ENCODE measurements at places on chromosomes 16 and 17.

GRCh38 chr17:4389079-4389478 lies 22.6 kb upstream of the UBE2G1 start:
- DNase-seq: no peak

DNA sequence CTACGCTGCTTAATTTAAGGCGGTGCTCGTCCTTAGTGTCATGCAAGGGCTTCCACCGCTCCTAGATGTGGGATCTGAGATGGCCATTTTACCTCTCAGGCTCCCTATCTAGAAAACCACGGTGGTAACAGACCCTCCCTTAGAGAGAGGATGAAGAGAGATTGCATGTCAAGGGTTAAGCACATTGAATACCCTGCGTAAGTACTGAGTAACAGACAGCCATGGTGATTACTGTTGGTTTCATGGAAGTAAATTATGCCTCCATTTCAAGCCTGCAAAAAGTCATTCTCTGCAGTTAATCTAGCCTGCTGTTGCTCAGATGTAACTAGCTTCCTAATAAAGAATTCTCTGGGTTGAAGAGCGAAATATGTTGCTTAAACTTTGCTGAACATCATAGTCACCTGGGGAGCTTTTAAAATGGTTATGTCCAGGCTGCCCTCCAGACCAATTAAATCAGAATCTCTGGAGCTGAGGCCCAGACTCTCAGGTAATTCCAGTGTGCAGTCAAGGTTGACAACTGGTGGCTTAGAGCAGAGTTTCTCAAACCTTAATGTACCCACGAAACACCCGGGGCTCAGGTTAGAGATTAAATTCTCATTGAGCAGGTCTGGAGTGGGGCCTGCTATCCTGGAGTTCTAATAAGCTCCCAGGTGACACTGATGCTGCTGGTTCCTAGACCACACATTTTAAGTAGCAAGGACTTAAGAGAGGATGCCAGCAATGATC lies 167.1 kb downstream of the SNX29 start:
- DNase-seq: no peak

- no peak for DNase-seq
These were observed 104.3 kb downstream of the N4BP1 start for GRCh38 chr16:48505705-48506104.

GRCh38 chr16:9484881-9485280 lies 393.4 kb downstream of the HAPSTR1 start:
- DNase-seq: no peak

DNA sequence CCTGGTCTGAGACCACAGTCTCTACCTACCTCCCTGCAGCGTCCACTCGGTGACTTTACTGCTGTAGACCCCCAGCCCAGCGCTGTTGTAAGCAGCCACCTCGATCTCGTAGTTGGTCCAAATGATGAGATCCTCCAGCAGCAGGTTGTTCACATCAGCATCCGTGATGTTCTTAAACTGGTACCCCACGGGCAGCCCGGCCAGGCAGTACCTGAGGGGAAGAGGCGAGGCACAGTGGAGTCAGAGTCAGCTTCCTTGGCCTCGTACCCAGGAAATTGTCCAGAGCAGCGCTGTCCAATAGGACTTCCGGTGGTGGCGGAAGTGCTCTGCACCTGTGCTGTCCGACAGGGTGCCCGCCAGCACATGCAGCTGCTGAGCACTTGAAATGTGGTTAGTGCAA lies 104.0 kb upstream of the CDC42EP4 start:
- no peak for DNase-seq

- no peak for DNase-seq
These were observed 6.1 kb downstream of the ZC3H18 start for GRCh38 chr16:88576307-88576706.

DNA sequence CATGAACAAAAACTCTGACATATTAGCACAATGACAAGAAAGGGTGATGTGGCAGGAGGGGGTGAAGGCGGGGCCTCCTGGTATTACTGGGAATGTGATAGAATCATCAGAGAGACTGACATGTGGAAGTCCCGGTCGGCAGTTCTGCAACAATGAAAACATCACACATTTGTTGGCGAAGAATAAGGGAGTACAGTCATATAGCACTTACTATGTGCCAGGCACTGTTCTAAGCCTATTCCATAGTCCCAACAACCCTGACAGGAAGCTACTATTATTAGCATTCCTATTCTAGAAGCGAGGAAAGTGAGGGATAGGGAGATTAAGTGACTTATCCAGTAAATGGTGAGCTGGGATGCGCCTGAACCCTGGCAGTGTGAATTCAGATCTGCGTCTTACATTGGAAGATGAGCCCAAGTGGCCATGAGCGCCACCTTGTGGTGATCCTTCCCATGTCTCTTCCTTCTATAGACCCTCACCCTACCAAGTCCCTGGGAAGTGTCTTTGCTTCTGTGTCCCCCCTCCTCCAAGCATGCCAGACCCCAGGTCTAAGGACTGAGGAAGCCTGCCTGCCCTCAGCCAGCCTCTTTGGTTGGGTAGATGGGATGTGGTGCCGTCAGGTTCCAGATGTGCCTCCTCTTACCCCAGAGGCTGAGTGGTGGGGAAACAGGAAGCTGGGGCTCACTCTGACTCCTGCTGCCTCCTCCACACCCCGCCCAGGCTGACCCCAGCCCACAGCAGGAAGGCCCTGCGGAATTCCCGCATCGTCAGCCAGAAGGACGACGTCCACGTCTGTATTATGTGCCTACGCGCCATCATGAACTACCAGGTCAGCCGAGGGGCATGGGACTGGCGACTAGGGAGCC lies 14.0 kb downstream of the FMNL1 start:
- peak; percentile 61 for DNase-seq

GRCh38 chr17:83186226-83186625 lies 106.8 kb downstream of the METRNL start:
- DNase-seq: no peak

- DNase-seq: no peak
These were observed 1058.3 kb upstream of the RBFOX1 start for GRCh38 chr16:6274351-6274750.

GRCh38 chr16:27687605-27688004 lies 137.7 kb downstream of the KATNIP start:
- no peak for DNase-seq

GRCh38 chr17:40646791-40647623 lies 611 bp downstream of the SMARCE1 start:
- DNase-seq: no peak

GRCh38 chr17:57849163-57849873 lies 526 bp downstream of the MRPS23 start:
- no peak for DNase-seq

- DNase-seq: no peak
These were observed 14.1 kb downstream of the ARHGEF15 start for GRCh38 chr17:8324132-8324531.

GRCh38 chr16:51151435-51151960 lies 428 bp upstream of the SALL1 start:
- no peak for DNase-seq

GRCh38 chr17:74210191-74211140 lies 2.9 kb upstream of the TTYH2 start:
- peak; percentile 57 for DNase-seq

DNA sequence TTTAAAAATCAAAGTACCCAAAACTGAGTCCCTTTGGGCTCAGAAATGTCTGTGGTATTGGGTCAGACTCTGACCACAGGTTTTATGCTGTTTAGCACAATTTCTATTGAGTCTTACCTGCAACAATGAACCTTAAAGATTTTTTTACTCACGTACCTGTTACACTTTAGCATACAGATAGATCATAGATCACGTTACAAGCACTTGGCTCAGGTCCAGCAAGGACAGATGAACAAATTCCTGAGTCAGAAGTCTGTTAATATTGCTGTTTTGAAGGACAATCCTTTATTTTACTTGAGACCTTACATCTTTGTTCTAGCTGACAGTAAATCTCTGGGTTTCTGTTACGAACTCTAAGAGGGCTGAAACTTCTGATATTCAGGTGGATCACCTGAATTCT lies 12.8 kb downstream of the SLC7A6OS start:
- no peak for DNase-seq

DNA sequence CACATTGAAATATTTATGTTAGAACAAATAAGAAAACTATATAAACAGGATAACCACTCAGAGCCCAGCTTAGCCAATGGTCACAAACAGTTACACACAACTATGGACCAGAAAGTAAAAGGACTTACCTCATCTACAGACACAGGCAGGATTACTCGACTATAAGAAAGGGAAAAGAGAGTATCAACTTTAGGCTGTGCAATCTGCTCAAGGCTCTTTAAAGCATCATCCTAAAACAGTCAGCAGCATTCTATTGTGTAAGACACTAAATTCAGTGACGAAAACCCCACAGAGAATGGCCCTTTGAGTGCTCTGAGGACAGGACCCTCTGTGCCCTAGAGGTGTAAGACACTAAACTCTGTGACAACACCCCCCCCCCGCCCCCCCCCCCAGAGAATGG lies 4.2 kb downstream of the PITPNA start:
- DNase-seq: no peak

DNA sequence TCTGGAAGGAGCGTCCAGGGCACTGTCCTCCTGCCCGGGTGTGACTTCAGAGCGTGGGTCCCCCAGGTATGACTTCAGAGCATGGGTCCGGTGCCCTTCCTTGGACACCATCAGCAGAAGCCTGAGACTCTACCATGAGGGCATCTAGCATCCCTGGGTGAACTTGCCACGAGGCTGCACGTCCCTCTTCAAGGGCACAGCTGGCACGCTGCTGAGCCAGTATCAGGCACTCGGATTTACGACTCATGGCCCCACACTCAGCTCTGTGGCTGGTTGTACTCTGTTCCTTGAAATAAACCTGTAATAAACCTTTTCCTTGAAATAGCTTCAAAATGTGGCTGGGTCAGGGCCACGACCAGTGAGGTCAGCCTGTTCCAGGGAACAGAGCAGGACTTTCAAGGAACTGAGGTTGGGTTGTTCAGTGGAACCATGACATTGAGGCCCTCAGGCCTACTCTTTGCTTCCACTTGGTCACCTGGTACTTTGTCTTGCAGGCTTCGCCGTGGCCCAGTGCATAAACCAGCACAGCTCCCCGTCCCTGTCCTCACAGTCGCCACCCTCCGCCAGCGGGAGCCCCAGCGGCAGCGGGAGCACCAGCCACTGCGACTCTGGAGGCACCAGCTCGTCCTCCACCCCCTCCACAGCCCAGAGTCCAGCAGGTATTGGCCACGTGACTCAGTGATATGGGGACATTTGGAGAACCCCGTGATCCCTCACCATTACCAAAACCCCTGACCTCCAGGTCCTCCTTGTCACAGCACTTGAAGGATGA lies 89.9 kb downstream of the SOCS1 start:
- no peak for DNase-seq

DNA sequence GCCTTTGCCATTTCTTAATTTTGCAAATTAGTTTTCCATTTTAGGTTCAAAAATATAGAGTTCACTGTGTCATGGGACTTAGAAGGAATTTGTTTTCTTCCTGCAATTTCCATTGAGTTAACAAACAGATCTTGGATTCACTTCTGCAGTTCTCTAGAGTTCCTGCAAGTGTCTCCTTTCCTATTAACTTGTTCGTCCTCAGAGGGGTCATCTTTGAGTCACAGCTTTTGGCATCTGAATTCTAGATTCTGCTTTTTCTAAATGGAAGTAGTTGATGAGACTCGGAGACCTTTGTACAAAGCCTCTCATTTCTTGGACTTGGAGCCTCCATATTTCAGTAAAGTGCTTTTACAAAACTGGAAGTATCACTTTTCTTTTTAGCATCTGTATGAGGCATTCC lies 323.3 kb downstream of the BCAS3 start:
- DNase-seq: no peak

DNA sequence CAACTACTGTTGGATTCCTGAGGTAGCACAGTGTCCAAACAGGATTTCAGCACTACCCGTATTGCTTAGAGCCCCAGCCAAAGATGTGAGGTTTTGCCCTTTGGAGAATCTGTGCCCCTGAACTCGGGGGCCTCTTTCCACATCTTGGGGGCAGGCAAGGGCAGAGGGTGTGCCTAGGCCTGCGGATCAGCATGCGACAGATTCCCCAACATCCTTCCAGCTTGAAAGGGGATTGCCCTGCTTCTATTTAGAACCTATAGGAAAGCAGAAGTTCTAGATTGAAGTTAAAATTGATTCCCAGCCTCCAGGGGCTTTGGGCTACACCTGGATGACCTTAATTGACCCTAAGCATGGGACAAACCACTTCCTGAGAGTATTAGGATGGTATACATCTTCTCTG lies 19.6 kb downstream of the NOD2 start:
- DNase-seq: no peak

DNA sequence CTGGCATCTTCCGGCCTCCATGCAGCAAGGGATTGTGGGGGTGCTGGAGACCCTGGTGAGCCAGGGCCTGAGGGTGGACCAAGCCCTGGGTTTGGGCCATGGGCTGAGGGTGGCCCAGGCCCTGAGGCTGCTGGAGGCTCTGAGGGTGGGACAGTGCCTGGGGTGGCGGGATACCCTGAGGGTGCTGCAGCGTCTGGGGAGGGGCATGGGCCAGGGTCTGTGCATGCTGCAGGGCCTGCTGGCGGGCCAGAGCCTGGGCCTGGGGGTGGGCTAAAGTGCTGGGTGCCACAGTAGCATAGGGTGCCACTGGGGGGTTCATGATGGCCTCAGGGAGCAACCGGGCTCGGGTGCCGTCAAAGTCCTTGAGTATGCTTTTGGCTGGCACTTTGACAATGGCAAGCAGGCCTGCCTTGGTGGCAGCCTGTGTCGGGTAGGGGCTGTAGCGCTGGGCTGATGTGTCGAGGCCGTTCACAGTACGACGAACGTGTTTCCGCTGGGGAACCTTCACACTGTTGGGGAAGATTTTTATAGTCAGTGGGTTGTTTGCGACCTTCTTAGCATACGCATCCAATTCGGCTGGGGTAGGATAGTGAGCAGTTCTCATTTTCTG lies 15.6 kb downstream of the TRAF4 start:
- DNase-seq: no peak

GRCh38 chr17:19978209-19978802 lies 678 bp upstream of the AKAP10 start:
- DNase-seq: no peak

DNA sequence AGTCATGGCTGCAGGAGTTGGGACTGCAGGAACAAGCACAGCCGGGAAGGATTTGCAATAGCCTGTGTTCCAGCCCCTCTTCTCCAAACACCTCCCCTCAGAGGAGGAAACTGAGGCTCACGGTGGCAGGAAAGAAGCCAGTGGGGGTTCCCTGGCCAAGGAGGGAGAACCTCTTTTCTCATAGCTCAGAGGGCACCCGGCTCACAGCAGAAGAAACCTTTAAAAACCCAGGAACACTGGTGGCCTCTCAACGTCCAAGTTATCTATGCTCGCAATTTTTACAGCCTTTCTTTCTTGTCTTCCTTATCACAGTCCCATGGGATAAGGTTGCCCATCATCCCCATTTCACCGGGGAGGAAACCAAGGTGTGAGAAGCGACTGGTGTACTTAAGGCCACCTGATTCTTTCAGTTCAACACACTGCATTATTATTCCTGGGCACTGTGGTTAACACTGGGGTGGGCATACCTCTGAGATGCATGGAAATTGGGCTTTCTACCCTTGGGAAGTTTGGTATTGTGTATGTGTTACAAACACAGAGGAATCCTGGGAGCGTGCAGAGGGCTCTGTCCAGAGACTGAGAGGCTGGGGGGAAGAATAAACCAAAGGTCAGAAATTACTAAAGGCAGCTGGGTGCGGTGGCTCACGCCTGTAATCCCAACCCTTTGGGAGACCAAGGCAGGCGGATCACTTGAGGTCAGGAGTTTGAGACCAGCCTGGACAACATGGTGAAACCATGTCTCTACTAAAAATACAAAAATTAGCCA lies 791 bp upstream of the ZNF629 start:
- DNase-seq: no peak

- DNase-seq: no peak
These were observed 363.6 kb downstream of the SHISA9 start for GRCh38 chr16:13264749-13265552.
